NCI-H524 (cell line): ENCODE measurements at places on chromosomes 7 and 10.

DNA sequence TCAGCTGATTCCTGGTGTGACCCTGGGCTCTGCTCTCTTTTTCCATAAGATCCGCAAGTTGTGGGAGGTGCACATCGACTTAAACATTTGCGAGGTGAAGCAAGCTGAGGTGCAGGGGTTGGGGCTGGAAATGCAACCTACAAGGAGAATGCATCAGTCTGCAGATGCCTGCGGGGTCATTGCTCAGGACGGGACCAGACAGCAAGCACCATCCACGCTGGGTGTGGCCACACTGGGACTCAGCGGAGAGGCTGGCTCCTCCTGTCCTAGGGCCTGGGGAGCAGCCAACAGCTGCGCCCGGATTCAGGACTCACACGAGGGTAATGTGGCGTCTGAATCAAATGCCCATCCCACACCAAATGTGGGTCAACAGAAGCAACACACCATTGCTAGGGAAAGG is 33.8 kb downstream of the STK32C start:
- DNase-seq: no peak

DNA sequence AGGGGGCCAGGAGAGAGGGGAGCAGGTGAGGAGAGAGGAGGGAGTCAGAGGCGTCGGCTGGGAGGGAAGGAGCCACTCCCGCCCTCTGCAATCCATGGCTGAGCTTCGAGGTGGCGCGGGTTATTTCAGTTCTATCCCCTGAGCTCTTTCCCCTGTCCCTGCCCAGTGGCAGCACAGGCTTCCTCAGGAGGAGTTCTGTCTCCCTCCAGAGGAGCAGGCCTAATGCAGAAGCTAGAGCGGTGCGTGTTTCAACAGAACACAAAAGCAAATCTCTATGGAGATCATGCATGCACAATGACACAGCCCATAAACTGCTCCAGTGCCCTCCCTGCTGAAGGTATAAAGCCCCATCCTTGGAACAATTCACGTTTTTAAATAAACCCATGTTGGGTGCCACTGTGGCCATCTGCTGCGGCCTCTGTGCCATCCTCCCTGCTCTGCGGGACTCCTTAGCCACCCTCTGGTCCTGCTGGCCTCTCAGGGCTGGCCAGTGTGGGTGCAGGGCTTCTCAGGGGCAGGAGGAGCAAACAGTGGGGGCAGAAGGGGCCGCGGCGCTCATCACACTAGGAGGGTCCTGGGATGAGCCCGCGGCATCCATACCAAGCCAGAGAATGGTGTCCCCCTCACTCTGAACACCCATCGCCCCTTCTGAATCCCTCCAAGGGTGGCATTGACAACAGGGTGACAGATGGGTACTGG is 192.6 kb upstream of the LYZL2 start:
- no peak for DNase-seq

GRCh38 chr7:42550706-42551470 is 313.9 kb upstream of the GLI3 start:
- no peak for DNase-seq

DNA sequence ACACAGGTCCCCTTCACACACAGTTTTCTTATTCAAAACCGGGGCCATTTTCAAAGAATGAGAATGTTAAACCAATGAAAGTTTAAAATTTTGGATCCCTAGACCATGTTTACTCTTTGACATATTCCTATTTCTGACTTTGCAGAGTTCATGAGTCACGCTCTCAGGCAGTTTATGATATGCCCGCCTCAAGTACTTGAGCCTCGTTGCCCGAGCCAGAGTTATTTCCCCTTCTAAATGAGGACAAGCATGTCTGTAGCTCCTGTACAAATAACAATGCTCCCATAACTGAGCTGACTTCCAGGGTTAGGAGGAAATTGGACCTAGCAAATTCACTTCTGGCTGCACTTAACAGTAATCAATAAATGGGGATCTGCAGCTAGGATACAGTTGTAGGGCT is 87.9 kb upstream of the PDE1C start:
- no peak for DNase-seq

- DNase-seq: no peak
Observed at GRCh38 chr10:71143170-71143569, 69.2 kb upstream of the UNC5B start.

- DNase-seq: no peak
Observed at GRCh38 chr7:1806354-1806753, 136.3 kb downstream of the ELFN1 start.
